ENCODE measurements at places on chromosomes 16 and 17.

GRCh38 chr16:2523801-2524231, 3.6 kb downstream of the AMDHD2 start:
- no peak for DNase-seq

DNA sequence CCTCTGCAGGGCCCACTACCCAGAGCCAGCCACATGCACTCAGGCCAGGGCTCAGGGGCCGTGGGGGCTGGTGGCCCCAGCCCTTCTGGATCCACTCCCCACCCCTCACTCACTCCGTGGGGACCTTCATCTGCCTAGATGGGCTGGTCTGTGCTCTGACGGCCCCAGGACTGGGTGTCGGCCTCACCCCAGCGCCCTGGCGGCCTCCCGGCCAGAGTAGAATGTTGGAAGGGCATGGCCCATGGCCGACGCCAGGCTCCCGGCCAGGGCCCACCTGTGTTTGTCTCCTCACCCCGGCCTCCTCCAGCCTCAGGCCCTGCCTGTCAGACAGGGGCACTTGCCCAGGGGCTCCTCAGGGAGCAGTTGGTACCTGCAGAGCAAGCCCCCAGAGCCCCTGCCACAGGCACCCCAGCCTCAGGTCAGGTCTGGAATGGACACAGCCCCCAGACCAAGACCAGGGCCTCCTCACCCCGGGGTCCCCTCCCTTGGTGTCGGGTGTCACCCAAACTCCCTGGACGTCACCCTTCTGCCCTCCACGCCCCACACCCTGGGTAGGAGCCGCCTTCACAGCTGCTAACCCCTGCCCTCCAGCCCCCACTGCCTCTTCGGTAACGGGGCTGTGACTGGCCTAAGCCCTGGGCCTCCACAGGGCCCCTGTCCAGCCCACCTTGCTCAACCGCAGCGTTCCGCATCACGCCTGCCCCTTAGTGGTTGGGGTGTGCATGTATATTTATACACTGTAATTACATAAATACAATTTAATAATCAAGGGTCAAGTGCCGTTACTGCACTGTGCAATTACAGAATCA, 3.0 kb upstream of the CDH15 start:
- no peak for DNase-seq

GRCh38 chr17:70313086-70313852, 143.9 kb downstream of the KCNJ2 start:
- no peak for DNase-seq

DNA sequence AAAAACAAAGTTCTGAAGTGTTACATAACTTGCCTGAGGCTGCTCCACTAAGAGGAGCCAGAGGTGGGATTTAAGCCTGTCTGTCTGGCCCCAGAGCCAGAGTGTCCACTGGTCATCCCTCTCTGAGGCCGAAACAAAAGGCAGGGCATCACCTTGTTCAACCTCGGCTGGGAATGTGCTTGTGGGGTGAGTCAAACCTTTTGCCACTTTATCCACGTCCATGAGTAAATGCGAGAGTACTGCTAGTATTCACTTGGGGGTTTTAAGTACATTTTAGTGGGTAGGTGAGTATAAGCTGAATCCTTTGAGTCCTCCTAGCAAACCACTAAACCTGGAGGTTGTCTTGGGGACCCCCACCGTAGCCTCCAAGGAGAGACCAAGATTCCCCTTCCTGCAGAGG, 103.5 kb downstream of the STX8 start:
- no peak for DNase-seq

Data from stimulated activated CD4-positive, alpha-beta T cell treated with anti-CD3 and anti-CD28 coated beads, Interleukin-1b, Interleukin-23, amount 100 ng/mL, for 48 hours (primary cell).